ENCODE measurements at places on chromosomes 1 and 21.
A peak's percentile ranks its signal among the peaks of the same experiment; 100 is the strongest.

DNA sequence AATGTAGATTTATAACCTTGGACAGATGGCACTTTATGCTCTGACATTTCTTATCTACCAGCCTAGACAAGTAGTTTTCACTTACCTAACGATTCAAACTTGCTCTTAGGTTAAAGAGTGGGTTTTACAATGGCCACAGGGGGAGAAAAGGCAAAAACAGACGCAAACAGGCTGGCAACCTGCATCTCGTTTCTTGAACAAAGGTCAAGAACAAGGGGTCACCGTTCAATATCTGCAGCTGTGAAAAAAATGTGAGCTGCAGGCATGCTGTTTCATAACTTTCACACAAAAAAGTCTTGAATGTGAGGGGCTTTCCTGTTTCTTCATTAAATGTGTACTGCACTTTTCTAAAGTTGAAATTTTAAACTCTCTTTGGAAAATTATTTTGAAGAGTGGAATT is 49.4 kb downstream of the SYDE2 start:
- no peak for DNase-seq

GRCh38 chr21:24881506-24881905 is 725.8 kb downstream of the MRPL39 start:
- DNase-seq = no peak

GRCh38 chr1:81708250-81708649 is 92.5 kb upstream of the ADGRL2 start:
- DNase-seq = peak; percentile 12

GRCh38 chr1:64663668-64664067 is 81.2 kb upstream of the RAVER2 start:
- no peak for DNase-seq

DNA sequence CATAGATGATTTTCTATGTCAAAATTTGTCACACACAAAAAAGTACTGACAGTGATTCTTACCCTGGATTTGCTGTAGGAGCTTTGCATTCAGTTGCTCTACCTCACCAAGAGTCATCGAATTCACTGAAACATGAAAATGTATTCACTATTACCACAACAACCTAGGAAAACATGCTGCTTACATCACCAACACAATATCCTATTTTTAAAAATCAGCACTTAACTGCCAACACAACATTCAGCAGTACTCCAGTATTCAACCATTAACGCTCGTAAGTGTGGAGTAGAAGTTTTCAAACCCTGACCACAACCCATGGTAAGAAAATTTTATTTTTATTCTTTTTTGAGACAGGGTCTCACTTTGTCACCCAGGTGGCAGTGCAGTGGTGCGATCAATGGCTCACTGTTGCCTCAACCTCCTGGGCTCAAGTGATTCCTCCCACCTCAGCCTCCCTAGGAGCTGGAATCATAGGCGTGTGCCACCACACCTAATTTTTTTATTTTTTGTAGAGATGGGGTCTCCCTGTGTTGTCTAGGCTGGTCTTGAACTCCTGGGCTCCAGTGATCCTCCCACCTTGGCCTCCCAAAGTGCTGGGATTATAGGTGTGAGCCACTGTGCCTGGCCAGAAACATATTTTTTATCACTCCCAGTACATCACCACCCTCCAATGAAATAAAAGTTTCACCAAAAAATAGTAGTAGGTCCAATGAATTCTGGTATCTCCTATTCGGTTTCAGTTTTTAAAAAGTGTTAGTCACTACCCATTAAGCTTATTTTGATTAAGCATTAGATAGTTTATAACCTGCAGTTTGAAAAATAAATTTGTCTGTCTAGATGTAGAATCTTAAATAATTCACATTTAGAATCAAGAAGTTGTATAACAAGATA is 23.8 kb downstream of the C21orf91 start:
- DNase-seq = no peak

DNA sequence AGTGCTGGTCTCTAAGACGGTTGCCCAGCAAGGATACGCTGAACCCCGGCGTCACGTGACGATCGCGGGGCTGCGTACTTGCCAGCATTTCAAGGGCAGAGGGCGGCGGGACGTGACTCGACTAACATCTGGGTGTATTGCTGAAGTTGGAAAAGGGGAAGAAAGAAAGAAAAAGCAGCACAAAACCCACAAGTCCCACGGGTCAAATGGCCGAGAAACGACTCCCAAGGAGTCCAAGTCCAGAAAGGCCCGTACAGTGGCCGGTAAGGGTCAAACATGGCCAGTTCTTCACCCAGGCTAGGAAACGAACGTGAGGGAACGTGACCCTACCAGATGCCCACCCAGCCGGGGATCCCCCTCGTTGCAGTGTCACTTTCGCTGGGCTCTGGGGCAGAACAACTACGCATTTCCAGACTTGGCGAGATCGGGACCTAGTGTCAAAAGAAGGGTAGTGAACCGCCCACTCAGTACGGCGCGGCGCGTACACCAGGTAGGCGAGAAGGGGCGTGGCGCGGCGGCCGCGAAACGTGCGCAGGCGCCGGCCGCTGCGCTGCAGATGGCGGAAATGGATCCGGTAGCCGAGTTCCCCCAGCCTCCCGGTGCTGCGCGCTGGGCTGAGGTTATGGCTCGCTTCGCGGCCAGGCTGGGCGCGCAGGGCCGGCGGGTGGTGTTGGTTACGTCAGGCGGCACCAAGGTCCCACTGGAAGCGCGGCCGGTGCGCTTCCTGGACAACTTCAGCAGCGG is at the start of the genes PPCS and ZMYND12:
PPCS (plus strand) TSS at position 534 of the 744 bp plus-strand sequence; CDS start at position 557, 23 bp downstream.
ZMYND12 (minus strand) TSS at position 13 of the 744 bp plus-strand sequence. CDS start 25 bp downstream, outside the sequence.
- peak; percentile 85 for DNase-seq

GRCh38 chr21:41603476-41603875 is 95.5 kb upstream of the TMPRSS2 start:
- DNase-seq = no peak

DNA sequence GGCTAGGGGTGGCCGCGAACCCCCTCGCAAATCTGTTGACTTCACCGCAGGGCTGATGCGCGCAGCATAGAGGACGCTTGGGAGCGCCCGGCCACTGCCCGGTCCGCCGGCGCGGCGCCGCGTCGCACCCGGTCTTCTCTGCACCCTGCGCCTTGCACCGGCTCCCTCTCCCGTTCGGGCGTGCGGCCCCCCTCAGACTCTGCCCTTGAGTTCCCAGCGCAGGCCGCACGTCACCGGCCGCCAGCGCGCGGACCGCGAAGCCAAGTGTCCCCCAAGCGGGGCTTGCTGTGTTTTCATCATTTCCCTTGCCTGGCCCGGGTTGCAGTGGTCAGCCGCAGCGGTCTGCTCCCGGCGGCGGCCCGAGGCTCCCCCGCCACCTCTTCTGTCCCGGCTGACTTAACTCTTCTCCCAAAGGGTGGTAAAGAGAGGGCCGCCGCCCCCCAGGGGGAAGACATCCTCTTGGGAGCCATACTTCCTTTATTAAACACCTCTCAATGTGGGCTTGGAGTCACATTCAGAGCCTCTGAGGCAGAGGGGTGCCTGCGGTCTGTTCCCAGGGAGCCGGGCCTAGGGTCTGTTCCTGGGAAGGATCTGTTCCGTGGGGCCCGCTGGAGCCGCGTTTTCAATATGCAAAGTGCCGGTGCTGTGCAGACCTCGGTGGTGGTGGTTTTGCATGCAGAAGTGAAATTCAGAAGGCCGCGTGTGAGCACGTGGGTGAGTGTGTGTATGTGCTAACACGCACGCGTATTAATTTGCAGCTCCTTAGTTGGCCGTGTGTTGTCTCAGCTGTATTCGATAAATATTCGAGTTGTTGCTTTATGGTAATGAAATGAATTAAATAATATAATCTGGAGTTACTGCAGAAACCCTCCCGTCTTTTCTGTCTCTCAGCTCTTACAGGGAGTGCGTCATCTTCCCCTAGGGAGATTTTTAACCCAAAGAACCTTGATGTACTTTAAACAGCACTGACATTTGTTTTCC is 17.6 kb downstream of the PBX1 start:
- DNase-seq = peak; percentile 8
